NCI-H187 (cell line): ENCODE measurements at places on chromosomes 1 and 21.

- DNase-seq: no peak
Observed at GRCh38 chr1:180386745-180387367, 115.5 kb downstream of the ACBD6 start.

DNA sequence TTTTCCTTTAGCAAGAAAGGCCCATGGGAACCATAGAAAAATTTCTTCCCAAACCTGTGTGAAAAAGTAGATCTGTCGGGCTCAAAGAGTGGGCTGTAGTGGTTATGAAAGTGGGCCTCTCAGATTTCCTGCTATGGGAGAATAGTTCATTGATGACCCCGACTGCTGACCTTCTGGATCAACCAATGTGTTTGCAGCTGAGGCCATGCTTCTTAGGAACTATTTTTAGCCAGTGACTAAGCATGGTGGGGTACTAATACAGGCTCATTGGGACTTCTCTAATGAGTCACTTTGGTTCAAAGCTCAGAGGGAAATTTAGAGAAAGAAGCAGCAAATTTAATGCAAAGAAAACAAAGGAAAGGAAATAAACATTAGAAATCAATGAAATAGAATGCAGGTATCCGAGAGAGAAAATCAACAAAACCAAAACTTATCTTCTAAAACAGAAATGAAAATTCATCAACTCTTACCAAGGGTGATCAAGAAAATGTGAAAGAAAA lies 12.6 kb upstream of the PSMA5 start:
- DNase-seq: no peak

DNA sequence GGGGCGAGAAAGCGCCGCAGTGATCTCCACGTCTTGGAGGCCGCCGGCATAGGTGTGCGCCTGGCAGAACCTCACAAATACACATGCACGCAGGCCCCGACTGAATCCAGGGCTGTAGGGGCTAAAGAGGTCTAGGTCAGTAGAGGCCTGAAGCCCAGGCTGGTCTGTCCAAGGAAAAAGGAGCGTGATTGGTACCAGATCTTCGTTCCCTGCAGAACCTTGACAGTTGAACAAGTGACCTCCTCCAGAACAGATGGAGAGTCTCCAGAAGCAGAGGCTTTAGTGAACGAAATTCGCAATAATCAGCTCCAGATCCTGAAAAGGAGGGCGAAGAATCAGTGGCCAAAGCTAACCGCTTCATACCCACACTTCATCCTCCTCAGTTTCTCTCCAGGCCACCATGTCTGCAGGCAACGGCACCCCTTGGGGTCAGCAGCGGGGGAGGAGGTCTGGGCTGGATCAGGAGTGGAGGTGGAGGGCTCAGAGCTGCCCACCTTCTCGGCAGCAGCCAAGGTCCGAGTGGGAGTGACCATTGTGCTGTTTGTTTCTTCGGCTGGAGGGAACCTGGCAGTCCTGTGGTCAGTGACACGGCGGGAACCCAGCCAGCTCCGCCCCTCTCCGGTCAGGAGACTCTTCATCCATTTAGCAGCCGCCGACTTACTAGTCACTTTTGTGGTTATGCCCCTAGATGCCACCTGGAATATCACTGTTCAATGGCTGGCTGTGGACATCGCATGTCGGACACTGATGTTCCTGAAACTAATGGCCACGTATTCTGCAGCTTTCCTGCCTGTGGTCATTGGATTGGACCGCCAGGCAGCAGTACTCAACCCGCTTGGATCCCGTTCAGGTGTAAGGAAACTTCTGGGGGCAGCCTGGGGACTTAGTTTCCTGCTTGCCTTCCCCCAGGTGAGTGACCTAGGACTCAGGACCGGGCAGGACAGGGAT lies 749 bp upstream of the PEX11B start:
- DNase-seq: peak; percentile 19

GRCh38 chr1:119697598-119697997 lies 14.1 kb upstream of the PHGDH start:
- DNase-seq: no peak

- no peak for DNase-seq
Observed at GRCh38 chr1:208565756-208566440, 321.7 kb upstream of the PLXNA2 start.

GRCh38 chr21:41851090-41851790 lies 27.9 kb downstream of the PRDM15 start:
- DNase-seq: no peak
